C1 segment of cervical spinal cord (tissue), 14 donors: ENCODE measurements at places on chromosomes 1 and 21.

DNA sequence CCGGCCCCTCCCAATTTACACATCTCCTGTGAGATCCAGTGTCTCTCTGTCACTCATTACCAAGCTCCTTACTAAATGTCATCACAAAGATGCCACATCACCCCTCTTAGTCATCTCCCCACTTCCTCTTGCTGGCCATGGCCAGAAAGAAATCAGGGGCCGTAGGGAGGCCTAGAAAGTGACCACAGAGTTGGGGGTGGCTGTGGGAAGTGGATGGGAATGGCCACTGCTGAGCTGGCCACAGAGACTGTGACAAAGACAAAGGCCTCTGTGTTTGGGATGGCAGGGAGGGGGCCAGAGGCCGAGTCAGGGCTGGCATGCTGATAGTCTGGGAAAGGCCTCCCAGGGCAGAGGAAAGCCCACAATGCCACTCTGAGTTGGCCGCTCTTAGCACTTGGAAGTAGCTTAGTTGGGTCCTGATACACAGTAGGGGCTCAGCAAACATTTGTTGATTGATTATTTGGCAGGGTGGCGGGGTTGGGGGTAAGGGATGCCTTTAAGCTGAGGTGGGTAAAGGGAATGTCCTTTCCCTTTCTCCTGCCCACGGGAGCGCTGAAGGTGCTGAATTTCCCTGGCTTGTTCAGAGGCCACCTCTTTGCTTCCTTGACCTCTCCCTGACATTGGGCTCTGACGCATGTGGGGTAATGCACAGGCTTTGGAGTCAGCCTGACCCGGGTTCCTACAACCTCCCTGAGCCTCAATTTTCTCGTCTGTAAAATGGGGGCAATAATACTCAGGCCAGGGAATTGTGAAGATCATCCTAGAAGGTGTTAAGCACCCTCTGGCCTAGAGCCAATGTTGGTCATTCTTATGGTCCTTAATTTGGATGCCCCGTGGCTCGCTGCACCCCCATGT is 13.2 kb downstream of the NAV1 start:
- DNase-seq, result no peak

- DNase-seq, result no peak
These were observed 27.2 kb upstream of the NPPB start for GRCh38 chr1:11885916-11886315.

GRCh38 chr1:119333163-119333896 is 35.3 kb upstream of the HAO2 start:
- no peak for DNase-seq

DNA sequence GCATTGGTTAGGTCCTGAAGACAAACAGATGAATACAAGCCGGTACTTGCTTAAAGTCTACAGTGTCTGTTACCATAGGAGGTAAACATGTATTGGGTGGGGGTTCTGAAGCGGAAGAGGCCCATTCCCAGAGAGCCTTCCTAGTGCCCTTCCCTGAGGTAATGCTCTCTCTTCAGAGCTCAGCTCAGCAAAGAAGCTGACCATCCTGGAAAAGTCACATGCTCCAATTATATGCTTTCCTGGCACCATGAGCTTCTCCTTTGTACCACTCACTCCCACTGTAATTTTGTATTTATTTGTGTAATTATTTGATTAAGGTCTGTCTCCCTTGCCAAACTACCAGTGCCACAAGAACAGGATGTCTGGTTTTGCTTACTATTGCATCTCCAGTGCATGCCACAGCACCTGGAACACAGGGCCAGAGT is 42.0 kb downstream of the RAB3B start:
- DNase-seq, result no peak

- DNase-seq, result no peak
These were observed 11.5 kb downstream of the TRIM33 start for GRCh38 chr1:114499478-114499877.

- DNase-seq, result no peak
These were observed 73.9 kb downstream of the SNRPE start for GRCh38 chr1:203935321-203935720.

DNA sequence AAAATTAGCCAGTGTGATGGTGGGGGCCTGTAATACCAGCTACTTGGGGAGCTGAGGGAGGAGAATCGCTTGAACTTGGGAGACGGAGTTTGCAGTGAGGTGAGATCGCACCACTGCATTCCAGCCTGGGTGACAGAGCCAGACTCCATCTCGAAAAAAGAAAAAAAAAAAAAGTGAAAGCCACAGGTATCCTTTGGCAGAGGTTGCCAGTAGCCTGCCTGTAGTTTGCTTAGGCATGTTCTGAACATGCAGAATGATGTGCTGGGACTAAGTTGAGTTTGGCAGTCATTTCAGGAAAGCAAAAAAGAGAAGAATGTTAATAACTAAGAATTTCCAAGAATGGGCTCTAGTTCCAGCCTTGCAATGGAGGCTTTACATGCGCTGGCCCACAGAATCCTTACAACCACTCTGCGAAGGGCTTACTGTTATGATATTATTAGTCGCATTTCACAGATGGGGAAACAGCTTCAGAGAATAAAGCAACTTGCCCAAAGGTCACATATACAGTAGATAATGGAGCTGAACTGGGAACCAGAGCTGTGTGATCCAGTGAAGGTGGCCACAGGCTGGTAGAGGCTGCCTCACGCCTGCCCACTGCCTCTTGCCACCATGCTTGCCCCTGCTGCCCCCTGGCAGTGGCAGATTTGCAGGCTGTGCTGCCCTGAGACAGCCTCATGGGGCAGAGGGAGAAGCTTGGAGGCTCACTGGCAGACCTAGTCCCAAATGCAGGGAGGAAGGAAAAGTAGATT is 66.5 kb upstream of the LYST start:
- DNase-seq, result no peak

DNA sequence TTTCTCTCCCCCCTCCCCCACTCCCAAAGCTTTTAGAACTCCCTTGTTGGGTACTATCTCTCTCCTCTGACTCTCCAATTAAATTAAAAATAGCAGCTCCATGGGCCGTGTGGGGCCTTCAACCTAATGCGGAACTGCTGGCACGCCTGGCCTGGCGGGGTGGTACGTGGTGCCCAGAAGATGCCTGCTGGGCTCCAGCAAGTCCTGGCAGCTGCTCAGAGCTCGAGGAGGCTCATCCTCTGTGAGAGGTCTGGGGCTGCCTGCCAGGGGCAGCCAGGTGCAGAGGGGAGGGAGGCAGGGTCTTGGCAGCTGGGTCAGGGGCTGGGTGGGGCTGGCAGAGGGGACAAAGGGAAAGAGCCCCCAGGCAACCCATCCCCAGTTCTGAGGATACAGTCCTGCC is 74.4 kb downstream of the ACTL8 start:
- no peak for DNase-seq

GRCh38 chr1:232853994-232854797 is 49.0 kb downstream of the MAP10 start:
- DNase-seq, result no peak

DNA sequence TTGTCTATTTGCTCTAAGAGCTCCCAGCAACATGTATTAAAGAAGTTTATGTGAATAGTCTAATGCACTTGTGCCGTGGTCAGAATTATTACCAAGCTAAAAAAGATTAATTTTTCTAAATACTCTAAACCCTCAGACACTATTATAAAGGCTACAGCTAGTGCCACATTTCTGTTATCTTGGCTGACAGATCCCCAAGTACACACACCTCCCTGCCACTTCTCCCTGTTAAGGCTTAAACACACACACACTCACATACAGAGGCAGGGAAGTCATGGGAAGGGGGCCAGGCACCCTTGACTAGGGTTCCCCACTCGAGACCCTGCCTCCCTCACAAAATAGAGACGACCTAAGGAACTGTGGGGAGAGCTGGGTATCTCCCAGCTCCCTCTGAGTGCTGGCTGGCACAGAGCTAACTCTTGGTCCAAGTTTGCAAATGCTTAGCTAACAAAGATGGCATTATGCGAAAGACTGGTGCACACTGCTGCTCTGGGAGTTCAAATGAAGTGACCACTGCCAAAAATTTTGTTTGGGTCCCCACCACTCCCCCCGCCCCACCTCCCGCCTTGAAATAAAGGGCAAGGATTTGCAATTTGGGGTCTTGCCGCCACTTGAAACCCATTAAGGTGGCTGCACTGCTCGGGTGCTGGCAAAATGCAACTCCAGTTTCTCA is 9.8 kb downstream of the SSBP3 start:
- DNase-seq, result no peak
